ENCODE measurements at places on chromosomes 6 and 20.

DNA sequence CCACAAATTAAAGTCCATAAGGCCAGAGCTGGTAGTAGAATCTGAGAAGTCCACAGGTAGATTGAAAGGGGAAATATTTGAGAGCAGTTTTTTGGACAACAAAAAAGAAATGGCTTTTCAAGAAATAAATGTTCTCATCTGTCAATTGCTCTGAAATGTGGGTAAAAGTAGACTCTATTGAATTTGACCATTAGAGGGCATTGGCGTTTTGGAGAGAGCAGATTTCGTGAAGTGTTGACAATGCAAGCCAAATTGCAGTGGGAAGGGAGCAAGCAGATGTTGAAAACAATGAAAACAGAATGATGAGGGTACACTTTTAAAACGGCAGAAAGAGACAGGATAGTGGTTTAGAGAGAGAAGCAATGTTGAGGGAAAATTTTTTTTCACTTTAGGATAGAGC, 149.1 kb upstream of the FAM83B start:
- DNase-seq, result no peak

GRCh38 chr20:61951695-61952533, 113.8 kb downstream of the TAF4 start:
- DNase-seq, result no peak

GRCh38 chr6:150720774-150721233, 121.1 kb downstream of the PLEKHG1 start:
- DNase-seq, result no peak

- no peak for DNase-seq
Observed at GRCh38 chr6:13478525-13478966, 8.9 kb downstream of the GFOD1 start.

DNA sequence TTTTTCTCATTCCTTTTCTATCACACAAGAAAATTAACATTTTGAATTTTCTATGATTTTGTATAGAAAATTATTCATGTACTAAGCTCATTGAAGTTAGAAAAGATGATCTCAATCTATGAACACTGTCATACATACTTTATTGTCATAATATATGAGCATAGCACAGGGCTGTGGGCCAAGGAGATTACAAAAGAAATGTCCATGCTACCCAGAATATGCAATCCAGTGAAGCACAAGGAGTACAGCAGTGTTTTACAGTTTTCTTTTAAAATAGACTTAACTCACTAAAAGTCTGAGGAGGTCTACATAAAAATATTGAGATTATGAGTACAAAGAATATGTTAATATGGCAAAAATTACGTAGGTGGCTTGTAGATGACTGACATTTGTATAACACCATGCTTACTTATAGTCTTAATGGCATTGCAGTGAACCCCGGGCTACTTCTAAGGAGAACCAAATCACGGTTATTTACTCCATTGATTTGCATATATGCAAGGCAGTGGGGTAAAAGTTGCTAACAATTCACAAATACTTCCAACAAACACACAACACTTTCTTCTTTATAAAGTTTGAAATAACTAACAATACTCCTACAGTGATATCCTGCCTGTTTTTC, 257.1 kb downstream of the BCKDHB start:
- no peak for DNase-seq

GRCh38 chr6:20313960-20314530, 87.6 kb upstream of the E2F3 start:
- no peak for DNase-seq

DNA sequence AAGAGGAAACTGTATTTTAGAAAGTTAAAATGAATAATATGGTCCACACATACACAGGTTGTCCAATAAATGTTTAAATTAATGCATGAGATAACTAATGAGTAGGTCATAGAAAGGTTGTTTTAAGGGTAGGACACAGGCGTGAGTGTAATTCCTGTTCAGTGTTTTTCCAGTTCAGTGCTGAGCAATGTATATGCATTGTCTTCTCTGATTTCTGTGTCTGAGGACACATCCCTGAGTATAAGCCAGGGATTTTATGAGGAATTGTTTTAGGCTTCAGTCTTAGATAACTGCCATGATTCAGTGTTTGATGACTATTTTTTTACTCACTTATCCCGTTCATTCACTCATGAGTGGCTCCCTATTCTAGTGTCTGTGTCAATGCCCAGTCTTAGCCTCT, 298.5 kb upstream of the TBX18 start:
- DNase-seq, result no peak

DNA sequence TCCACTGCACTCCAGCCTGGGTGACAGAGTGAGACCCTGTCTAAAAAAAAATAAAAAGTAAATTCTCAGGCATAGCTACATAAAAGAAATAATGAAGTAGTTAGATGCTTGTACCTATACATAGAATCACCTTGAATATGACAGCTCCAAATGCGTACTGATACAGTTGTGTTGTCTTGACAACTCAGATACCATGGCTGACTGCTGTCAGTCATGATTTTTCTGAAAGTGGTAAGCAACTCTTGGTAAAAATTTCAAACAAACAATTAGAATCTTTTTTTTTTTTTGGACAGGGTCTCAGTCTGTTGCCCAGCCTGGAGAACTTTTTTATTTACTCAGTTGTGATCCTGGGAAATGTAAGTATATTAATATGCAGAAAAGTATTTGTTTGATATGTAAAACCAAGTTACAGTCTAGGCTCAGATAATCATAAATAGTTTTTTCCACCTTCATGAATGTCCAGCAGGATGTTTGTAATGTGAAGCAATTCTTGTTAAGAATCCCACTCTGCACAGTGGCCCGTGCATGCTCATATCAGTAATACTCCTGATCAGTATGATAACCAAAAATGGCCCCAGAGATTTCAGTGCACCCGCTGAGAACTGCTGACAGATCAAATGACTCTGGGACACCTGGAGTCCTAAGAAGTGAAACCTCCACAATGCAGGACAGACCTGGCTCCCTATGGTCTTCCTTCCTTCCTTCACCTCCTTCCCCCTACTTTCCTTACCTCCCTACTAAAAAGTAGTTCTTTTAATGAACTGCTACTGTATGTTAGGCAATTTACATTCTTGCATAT, 14.0 kb upstream of the MAPK13 start:
- no peak for DNase-seq

- DNase-seq, result no peak
Observed at GRCh38 chr20:33279261-33279910, 3.6 kb upstream of the BPIFB1 start.

- DNase-seq, result no peak
Observed at GRCh38 chr6:148873868-148874267, 127.0 kb downstream of the UST start.

DNA sequence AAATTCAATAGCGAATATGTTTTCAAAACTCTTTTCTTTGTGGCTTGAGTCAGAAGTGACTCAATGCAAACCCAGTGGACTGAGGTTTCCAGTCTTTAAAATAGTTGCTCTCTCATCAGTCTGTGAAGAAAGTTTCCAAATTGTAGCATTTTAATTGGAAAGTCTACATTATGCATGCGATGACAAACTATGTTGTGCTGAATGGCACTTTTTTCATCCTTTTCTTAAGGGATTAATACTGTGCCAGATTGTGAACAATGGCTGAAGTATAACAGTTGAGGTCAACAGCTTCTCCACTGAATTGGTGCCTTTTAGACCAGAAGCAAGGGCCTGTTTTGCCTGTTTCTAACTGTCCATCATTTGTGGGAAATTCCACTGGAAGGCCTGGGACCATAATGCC, 377.1 kb downstream of the BTBD9 start:
- DNase-seq, result no peak

DNA sequence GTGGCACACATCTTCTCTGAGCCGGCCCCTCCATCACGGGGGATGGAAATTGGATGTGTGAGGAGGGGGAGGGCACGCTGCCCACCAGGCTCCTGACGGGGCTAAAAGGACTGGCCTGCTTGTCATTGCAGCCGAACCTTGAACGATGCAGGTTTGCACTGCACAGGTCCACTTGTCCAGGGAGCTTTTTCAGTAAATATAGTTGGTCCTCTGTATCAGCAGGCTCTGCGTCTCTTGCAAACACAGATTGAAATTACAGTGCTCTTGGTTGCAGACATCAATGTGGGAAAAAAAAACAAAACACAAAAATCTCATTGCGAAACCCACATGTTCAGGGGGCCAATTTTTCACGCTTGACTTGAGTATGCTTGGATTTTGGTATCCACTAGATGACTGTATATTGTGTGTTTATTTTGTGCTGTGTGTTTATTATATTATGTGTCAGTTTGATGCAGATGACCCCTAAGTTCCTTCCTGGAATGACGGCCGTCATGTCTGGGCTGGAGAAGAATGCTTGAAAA, 29.2 kb downstream of the ERMARD start:
- no peak for DNase-seq

- no peak for DNase-seq
Observed at GRCh38 chr20:61753316-61753942, 312.3 kb downstream of the TAF4 start.

GRCh38 chr20:37378785-37379598, 33.1 kb downstream of the SRC start:
- no peak for DNase-seq

DNA sequence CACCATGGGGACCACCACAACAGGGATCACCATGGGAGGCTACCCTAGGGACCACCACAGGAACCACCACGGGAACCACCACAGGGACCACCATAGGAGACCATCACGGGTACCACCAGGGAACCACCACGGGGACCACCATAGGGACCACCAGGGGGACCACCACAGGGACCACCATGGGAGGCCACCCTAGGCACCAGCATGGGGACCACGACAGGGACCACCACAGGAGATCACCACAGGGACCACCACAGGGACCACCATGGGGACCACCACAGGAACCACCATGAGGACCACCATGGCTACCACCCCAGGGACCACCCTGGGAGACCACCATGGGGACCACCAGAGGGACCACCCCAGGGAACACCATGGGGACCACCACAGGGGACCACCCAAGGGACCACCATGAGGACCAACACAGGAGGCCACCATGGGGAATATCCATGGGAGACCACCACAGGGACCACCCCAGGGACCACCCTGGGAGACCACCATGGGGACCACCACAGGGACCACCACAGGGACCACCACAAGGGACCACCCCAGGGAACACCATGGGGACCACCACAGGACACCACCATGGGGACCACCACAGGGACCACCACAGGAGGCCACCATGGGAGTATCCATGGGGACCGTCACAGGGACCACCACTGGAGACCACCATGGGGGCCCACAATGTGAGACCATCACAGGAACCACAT, 67.6 kb upstream of the MPC1 start:
- no peak for DNase-seq

DNA sequence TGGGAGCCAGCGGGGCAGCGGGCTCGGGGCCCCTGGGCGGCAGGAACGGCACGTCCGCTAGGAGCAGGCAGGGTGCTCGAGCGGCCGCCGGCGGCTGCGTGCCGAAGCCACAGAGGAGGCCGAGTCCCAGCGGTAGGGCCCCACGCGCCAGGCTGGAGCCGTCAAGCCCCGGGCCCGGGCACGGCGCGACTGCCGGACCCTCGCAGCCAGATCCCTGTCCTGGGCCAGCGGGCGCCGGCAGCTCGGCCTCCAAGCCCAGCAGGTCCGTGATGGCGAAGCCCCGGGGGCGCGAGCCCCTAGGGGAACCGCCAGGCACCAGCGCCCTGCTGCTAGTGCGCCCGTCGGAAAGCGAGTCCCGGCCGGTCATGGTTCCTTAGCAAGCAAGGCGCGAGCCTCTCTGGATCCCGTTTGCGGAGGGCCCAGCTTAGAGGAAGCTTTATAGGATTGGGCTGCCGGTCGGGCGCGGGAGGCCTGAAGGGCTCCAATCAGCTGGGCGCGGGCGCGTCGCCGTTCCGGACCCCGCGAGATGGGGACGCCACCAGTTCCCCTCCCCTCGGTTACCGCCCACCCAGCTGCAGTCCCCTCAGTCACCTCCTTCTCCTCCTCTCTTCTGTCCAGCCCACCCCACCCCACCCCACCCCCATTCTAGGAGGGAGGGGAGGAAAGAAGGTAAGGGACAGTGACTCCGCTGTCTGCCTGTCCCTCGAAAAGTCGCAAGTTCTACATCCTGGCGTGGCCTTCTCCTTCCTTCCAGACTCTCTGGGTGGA, at the start of gene VSX1:
VSX1 (minus strand) TSS at position 412 of the 768 bp plus-strand sequence; CDS start at position 367, 45 bp downstream.
- DNase-seq, result no peak

- DNase-seq, result no peak
Observed at GRCh38 chr20:15945289-15945688, 628.0 kb downstream of the KIF16B start.

DNA sequence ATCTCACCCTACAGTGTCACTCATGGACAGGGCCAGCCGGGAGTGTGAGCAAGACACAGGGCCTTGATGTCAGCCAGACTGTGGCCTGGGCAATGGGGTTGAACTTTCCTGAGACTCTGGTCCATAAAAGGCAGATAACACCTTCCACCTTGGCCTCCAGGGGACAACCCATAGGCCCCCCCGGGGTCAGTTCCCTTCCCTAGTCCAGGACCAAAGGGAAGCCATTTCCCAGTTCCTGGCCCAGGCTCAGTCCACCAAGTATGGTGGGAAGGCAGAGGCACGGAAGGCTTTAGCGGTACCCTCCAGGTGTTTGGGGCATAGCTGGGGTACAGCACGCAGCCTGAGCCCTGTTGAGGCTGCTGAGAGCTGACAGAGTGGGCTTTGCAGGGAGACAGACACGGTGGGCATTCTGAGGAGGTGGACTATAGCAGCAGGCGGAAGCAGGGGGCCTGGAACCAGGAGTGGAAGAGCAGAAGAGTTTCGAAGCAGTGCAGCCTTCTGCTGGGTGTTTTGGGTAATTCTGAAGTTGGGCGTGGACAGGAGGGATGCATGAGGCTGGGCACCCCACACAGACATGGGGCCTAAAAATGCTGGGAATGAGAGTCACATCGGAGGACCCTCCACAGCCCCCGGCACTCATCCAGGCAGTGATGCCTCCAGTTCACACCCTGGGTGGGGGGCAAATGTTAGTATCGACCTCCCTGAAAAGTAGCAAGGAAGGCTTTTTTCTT, 43.9 kb upstream of the CD93 start:
- no peak for DNase-seq

- DNase-seq, result no peak
Observed at GRCh38 chr6:110207652-110208051, 27.4 kb downstream of the CDC40 start.

DNA sequence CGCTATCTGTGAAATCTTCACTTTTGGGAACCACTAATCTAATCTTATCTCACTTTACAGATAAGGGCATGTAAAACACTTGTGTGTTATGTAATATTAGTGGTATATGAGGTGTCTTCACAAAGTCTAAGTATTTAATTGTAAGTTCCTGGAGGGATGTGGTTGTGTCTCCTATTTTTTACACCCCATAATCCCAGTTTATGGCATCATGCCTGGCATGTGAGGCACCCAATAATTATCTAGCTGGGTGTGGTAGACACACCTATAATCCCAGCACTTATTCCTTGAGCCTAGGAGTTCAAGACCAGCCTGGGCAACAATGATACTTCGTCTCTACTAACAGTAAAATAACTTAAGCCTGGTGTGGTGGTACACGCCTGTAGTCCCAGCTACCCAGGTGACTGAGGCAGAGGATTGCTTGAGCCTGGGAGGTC, 16.5 kb upstream of the TBCC start:
- no peak for DNase-seq

Measured in cortex of kidney (tissue), 1 donor.